ENCODE measurements at places on chromosomes 7 and 10.

- DNase-seq, result no peak
These were observed 79.7 kb downstream of the CTTNBP2 start for GRCh38 chr7:117793521-117793920.

DNA sequence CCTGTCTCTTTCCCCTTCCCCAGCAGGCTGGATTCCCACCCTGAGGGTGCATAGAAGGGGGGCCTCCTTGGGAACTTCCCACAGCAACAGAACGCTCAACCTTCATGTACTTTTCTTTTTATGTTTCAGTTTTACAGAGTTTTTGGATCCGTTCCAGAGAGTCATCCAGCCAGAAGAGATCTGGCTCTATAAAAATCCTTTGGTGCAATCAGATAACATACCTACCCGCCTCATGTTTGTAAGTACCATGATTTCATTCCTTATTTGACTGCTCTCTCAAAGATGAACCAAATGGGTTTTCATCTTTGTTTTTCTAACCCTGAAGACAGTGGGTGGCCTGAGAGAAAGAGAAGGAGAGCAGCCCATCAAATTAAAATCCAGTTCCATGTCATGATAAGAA lies 46.7 kb downstream of the PLPP4 start:
- DNase-seq, result no peak

GRCh38 chr7:130488392-130489139 lies 3.3 kb upstream of the MEST start:
- no peak for DNase-seq

GRCh38 chr7:107128748-107129147 lies 40.1 kb upstream of the HBP1 start:
- no peak for DNase-seq

DNA sequence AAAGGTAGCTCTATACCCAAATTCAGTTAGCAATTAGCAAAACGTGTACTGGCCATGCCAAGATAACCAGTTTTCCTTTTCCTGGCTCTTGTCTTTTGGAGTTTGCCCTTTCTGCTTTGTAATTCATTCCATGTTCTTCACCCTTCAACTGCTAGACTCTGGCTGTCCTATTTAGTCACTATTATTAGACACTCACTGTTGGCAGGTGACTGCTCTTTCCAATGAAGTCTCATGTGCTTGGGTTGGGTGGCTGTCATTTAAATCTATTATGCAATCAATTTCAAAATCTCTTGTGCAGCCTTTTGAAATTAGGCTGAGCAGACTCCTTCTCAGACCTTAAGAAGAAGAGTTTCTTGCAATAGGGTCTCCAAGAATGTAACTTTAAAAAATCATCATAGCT lies 266.5 kb downstream of the GPR158 start:
- no peak for DNase-seq

GRCh38 chr7:91137153-91137787 lies 127.0 kb upstream of the FZD1 start:
- no peak for DNase-seq

GRCh38 chr10:77715088-77715487 lies 77.5 kb upstream of the KCNMA1 start:
- no peak for DNase-seq

- no peak for DNase-seq
These were observed 53.1 kb upstream of the PDCD4 start for GRCh38 chr10:110818311-110819256.

DNA sequence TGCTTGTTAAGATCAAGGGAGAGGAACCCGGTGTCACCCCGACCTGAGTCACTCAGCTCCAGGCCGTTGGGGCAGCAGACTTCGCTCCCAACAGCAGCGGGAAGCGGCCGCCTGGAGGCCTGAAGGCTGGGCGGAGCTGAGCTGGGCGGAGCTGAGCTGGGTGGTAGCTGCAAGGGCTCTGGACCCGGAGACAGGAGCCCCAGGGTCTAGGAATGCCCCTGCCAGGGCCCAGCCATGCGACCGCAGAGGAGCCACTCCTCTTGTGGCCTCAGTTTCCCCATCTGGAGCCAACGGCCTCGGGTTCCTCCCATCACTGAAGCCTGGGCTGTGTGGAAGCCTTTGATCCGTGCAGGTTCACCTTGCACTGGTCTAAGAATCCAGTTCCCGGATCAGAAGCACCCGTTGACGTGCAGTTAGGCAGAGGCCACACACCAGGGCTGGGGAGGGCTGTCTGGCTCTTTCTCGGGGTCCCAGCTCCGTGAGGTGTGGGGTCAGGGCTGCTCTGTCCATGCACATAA lies 21.9 kb upstream of the DPYSL4 start:
- no peak for DNase-seq

DNA sequence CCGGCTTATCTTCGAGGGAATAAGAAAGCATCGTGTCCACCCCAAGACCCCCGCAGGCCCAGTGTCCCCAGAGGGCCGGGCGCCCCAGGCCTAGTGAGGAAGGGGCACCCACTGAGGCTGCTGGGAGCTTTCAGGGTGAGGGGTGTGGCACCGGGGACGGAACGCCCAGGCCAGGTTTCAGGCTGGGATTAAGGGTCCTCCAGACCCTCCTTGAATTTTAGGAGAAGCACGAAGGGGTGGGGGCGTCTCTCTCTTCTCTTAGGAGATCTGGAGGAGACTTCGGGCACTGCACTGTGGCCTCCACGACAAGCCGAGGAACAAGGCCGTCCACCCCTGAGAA lies 96.8 kb downstream of the PDGFA start:
- no peak for DNase-seq

- no peak for DNase-seq
These were observed 188.2 kb downstream of the PTPN20 start for GRCh38 chr10:47099474-47099873.

GRCh38 chr10:46547541-46548497 lies 8.6 kb downstream of the GPRIN2 start:
- DNase-seq, result no peak

GRCh38 chr7:99674995-99675742 lies 4.6 kb downstream of the CYP3A5 start:
- DNase-seq, result no peak

DNA sequence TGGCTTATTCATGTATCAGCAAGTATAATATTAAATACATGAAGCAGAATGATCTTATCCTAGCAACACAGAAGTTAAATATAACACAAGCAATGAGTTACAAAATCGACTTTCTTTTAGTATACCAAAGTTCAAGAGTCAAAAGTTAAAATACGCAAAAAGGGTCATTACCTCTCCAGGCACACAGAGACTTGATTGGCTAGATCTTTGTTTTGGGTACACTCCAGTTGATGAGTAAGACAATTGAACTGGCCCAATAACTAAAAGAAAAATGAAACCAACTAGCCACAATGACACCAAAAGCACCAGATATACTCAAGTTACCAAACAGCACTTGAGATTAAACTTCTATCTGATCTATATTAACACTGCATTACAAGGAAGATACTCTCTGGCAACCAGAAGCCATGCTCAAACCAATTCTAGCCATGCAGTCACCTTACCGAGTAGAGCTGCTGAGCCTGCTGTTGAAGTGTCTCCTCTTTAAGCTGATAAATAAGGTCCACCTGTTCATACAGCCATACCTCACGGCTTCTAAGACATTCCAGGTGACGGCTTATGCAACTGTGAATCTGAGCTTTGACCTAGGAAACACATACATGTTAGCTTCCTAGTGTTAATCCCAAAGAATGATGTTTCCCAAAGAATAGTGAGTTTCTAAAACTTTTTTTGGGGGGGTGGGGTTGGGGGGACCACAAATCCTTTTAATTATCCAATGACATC lies 15.6 kb downstream of the NCOA4 start:
- DNase-seq, result no peak

DNA sequence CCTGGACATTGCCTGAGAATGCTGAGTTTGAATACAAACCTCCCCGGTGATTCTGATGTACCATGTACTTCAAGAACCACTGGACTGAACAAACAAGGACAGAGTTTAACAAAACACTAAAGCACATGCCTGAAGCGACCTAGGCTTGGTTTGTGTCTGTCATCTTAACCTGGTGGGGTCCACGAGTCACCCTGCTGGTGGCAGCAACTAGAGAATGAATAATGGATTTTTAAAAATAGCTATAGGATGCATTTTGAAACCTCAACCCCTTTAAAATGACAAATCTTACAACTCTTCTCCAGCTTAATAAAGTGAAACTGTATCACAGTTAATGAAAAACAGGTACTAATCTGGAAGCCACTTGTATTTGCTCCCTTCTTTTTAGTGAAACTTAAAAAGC lies 25.2 kb downstream of the CDHR3 start:
- DNase-seq, result no peak

DNA sequence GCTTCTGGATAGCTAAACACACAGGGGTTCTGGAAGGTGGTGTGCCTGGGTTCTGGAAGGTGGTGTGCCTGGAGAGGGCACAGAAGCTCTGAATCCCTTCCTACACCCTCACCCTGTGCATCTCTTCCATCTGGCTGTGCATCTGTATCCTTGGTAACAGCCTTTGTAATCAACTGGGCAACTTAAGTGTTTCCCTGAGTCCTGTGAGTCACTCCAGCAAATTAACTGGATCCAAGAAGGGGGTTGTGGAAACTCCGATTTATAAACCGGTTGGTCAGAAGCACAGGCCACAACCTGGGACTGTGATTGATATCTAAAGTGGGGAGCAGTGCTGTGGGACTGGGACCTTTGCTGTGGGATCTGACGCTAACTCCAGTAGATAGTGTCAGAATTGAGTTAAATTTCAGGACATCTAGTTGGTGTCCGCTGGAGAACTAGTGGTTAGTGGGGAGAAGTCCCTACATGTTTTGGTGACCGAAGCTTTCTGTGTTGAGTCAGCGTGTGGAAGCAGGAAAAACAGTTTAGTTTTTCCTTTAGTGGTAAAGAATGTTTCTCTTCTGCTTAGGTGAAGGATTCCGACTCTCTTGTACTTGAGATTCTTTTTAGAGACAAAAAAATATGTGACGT lies 228.1 kb downstream of the BMPER start:
- no peak for DNase-seq

DNA sequence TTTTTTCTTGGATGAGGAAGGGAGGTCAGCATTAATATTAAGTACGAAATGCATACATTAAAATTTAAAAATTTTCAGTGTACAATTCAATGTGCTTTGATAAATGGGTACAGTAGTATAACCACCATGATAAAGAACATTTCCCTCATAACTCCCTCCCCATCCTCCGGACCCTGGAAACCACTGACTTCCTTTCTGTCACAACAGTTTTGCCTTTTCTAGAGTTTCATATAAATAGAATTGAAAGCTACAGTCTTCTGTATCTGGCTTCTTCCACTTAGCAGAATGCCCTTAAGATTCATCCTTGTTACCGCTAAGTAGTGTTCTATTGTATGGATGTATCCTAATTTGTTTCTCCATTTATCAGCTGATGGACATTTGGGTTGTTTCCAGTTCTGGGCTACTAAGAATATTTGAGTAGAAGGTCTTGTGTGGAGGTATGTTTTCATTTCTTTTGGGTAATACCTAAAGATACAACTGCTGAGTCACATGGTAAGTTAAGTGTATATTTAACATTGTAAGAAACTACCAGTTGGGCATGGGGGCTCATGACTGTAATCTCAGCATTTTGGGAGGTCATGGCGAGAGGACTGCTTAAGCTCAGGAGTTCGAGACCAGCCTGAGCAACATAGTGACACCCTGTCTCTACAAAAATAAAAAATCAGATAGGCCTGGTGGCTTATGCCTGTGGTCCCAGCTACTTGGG lies 30.8 kb downstream of the ABI1 start:
- no peak for DNase-seq

DNA sequence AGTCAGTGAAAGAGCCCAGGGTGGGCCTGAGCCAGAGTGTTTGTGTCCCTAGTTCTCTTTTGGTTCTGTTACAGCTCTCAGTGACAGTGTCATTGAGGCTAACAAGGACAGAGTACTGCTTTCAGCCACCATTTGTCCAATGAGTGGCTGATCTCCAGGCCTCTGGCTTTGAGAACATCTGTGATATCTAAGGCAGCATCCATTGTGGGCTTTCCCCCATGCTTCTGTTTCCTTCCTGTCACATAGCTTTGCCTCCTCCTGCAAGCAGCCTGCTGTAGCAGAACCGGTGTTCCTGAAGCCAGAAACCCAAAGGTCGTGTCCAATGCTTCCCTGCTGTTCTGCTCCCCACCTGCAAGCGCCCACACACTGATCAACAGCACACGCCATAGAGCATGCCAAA lies 68.4 kb downstream of the IKZF1 start:
- no peak for DNase-seq

DNA sequence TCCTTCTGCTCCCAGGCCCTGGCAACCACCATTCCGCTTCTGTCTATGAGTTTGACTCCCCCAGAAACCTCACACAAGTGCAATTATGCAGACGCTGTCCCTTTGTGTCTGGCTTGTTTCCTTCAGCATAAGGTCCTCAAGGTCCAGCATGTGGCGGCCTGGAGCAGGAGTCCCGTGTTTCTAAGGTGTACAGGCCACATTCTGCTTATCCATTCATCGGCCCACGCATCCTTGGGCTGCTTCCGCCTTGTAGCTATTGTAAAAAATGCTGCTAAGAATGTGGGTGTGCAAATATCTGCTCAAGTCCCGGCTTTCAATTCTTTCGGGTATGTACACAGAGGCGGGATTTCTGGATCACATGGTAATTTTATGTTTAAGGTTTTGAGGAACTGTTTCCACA lies 38.2 kb downstream of the ESYT2 start:
- no peak for DNase-seq

GRCh38 chr7:139960157-139960556 lies 102.6 kb downstream of the PARP12 start:
- DNase-seq, result no peak

GRCh38 chr7:75795831-75796285 lies 17.7 kb downstream of the CCL24 start:
- DNase-seq, result no peak

- no peak for DNase-seq
These were observed 169.4 kb downstream of the LRMDA start for GRCh38 chr10:75600833-75601232.

- no peak for DNase-seq
These were observed 89.5 kb downstream of the ZNF467 start for GRCh38 chr7:149683898-149684297.

Data from stimulated activated CD8-positive, alpha-beta memory T cell treated with anti-CD3 and anti-CD28 coated beads, Interleukin-7, amount 100 ng/mL, for 1 hour (primary cell).